ENCODE measurements at places on chromosomes 6 and 20. TPM values are rescaled to one million over a fixed set of nuclear protein-coding genes. Genes with fewer than 3 reads are reported as not detected.

- no peak for DNase-seq
- H3K27ac ChIP-seq = no peak overlapping the region
- H3K36me3 ChIP-seq = no peaks in the 10 kb centered on the region
- H3K4me1 ChIP-seq = no peaks in the 10 kb centered on the region
- H3K4me3 ChIP-seq = no peak overlapping the region
- H3K27me3 ChIP-seq = no peaks in the 10 kb centered on the region
These were observed 548.8 kb downstream of the COL12A1 start for GRCh38 chr6:74657011-74657410.

C6orf47 gene
- total RNA-seq = 15.0 TPM

VWA7 gene
- 0.25 TPM for total RNA-seq

GRCh38 chr20:40652441-40652987, 36.5 kb downstream of the MAFB start:
- no peaks in the 10 kb centered on the region for H3K36me3 ChIP-seq
- no peak for DNase-seq
- no peak overlapping the region for H3K4me3 ChIP-seq
- no peaks in the 10 kb centered on the region for H3K27me3 ChIP-seq
- H3K27ac ChIP-seq = no peak overlapping the region

DNA sequence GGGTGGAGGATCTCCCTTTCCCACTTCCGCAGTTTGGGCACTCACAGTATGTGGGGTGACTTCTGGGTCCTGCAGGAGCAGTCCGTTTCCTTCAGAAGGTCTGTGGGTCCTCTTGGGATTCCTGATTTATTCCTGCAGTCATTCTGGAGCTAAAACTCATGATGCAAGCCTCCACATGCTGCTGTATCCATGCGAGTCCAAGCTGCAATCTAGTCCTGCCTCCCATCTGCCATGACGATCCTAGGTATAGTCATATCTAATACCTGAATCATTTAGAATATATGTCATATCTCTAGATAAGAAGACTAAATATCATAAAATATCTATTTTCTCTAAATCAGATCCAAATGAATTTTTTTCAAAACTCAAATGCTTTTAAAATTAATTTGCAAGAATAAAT, 103.4 kb upstream of the AHI1 start:
- no peak for DNase-seq
- no peaks in the 10 kb centered on the region for H3K4me1 ChIP-seq
- H3K4me3 ChIP-seq = no peak overlapping the region
- H3K27ac ChIP-seq = no peak overlapping the region
- no peaks in the 10 kb centered on the region for H3K27me3 ChIP-seq

QRSL1 gene
- 12.4 TPM for total RNA-seq

DNA sequence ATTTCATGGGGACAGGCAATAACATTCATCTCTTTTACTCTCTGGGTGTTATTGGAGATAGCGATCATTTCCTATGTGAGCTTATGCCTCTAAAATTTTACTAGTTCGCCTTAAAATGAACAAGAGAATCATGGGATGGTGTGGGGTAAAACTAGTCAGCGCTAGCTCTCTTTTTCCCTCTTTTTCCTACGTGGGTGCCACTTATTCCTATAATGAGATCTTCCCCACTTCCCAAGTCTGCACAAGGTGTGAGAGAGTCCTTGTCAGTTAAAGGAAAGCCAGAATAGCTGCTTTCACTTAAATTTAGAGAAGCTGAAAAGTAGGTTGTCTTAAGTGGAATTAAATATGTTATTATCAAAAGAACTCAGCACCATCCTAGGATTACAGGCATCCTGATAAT, 173.2 kb upstream of the BMP5 start:
- H3K27me3 ChIP-seq = no peaks in the 10 kb centered on the region
- peaks cover 35% of the 10 kb centered on the region for H3K4me1 ChIP-seq
- H3K4me3 ChIP-seq = no peak overlapping the region
- H3K27ac ChIP-seq = peak overlapping the region; percentile 41
- no peak for DNase-seq
- no peaks in the 10 kb centered on the region for H3K36me3 ChIP-seq

DNA sequence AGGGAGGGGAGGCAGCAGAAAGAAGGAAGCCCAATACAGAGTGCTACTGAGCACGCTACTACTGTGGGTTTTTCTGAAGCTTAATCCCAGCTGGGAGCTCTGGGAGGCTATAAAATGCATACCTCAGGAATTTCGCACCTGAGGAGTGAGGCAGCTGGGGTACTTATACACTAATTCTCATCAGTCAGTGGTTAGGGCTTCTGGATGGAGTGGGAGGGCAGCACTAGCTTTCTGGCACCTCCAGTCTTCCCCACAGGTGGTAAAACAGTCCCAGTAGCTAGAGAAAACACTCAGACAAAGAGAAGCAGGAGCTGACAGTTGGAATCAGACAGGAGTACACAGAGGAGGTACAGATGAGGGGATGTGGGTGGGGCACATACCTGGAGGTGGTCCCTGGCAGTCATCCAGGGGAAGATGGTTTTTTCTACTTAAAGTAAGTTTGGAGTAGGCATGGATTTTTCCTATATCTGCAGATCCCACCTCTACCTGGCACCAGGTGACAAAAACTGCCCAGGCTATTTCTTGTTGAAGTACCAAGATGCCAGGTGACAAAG, 37.8 kb downstream of the CPXM1 start:
- H3K27me3 ChIP-seq = peaks cover 3% of the 10 kb centered on the region
- H3K27ac ChIP-seq = no peak overlapping the region
- no peak for DNase-seq
- H3K36me3 ChIP-seq = no peaks in the 10 kb centered on the region
- no peak overlapping the region for H3K4me3 ChIP-seq

GRCh38 chr6:132742495-132742894, 15.2 kb downstream of the VNN2 start:
- no peak for DNase-seq
- no peak overlapping the region for H3K4me3 ChIP-seq
- H3K27ac ChIP-seq = no peak overlapping the region
- no peaks in the 10 kb centered on the region for H3K36me3 ChIP-seq
- H3K27me3 ChIP-seq = no peaks in the 10 kb centered on the region

- no peaks in the 10 kb centered on the region for H3K27me3 ChIP-seq
- H3K4me1 ChIP-seq = no peaks in the 10 kb centered on the region
- peak; percentile 71 for DNase-seq
- no peak overlapping the region for H3K27ac ChIP-seq
- peaks cover 23% of the 10 kb centered on the region for H3K36me3 ChIP-seq
These were observed 11.6 kb upstream of the MTG2 start for GRCh38 chr20:62171245-62171644.

SLC12A5 gene
- total RNA-seq = 1.8 TPM

TRIM10 gene
- not detected for total RNA-seq

ADAM33 gene
- total RNA-seq = 0.18 TPM

DNA sequence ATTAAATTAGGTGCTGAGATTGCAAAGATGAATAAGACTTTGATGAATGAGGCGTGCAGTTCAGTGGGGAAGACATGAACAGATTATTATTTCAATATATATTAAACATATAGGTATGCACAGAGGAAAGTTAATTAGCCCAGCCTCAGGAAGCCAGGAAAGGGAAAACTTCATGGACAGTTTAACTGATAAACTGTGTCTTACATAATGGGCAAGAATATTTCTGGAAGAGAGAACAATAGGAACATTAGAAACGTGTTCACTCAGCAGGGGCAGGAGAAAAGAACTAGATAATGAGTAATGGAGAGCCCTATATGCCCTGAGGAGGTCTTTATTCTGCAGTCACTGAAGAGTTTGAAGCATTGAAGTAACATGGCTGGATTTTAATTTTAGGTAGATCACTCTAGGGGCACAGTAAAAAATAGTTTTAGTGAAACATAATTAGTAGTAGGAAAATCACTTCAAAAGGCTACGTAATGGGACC, 23.6 kb downstream of the CEP57L1 start:
- H3K4me1 ChIP-seq = no peaks in the 10 kb centered on the region
- no peaks in the 10 kb centered on the region for H3K36me3 ChIP-seq
- H3K27me3 ChIP-seq = no peaks in the 10 kb centered on the region
- peak; percentile 21 for DNase-seq
- H3K27ac ChIP-seq = no peak overlapping the region

VSX1 gene
- total RNA-seq = not detected

- no peaks in the 10 kb centered on the region for H3K36me3 ChIP-seq
- no peaks in the 10 kb centered on the region for H3K4me1 ChIP-seq
- H3K27ac ChIP-seq = no peak overlapping the region
These were observed 29.1 kb downstream of the OPN5 start for GRCh38 chr6:47810885-47811284.

GRCh38 chr6:18676548-18676947, 289.4 kb downstream of the RNF144B start:
- H3K4me1 ChIP-seq = no peaks in the 10 kb centered on the region
- H3K4me3 ChIP-seq = no peak overlapping the region
- no peaks in the 10 kb centered on the region for H3K27me3 ChIP-seq

MUC22 gene
- not detected for total RNA-seq

HLA-DOB gene
- 0.46 TPM for total RNA-seq

GRCh38 chr6:4265740-4266139, 130.4 kb upstream of the ECI2 start:
- no peaks in the 10 kb centered on the region for H3K27me3 ChIP-seq
- DNase-seq = no peak
- no peak overlapping the region for H3K4me3 ChIP-seq
- no peaks in the 10 kb centered on the region for H3K36me3 ChIP-seq
- no peaks in the 10 kb centered on the region for H3K4me1 ChIP-seq

- no peak overlapping the region for H3K27ac ChIP-seq
- no peak for DNase-seq
- no peaks in the 10 kb centered on the region for H3K27me3 ChIP-seq
- no peaks in the 10 kb centered on the region for H3K36me3 ChIP-seq
- H3K4me1 ChIP-seq = no peaks in the 10 kb centered on the region
These were observed 502.4 kb downstream of the BCKDHB start for GRCh38 chr6:80608881-80609280.

GRCh38 chr20:62886709-62887058, 25.1 kb upstream of the TCFL5 start:
- no peaks in the 10 kb centered on the region for H3K4me1 ChIP-seq
- H3K27ac ChIP-seq = no peak overlapping the region
- no peaks in the 10 kb centered on the region for H3K27me3 ChIP-seq
- DNase-seq = no peak
- peaks cover 20% of the 10 kb centered on the region for H3K36me3 ChIP-seq

- no peaks in the 10 kb centered on the region for H3K36me3 ChIP-seq
- H3K4me3 ChIP-seq = no peak overlapping the region
- H3K27me3 ChIP-seq = peaks cover 5% of the 10 kb centered on the region
- no peak for DNase-seq
- no peak overlapping the region for H3K27ac ChIP-seq
These were observed 17.6 kb upstream of the FUCA2 start for GRCh38 chr6:143529095-143529494.

GRCh38 chr6:41813956-41814355, 26.5 kb downstream of the TOMM6 start:
- H3K27ac ChIP-seq = no peak overlapping the region
- H3K27me3 ChIP-seq = no peaks in the 10 kb centered on the region
- no peak for DNase-seq
- H3K36me3 ChIP-seq = no peaks in the 10 kb centered on the region
- H3K4me3 ChIP-seq = no peak overlapping the region

BTNL2 gene
- total RNA-seq = not detected

CD40 gene
- 33.1 TPM for total RNA-seq

- H3K4me3 ChIP-seq = no peak overlapping the region
- H3K27ac ChIP-seq = no peak overlapping the region
- H3K27me3 ChIP-seq = no peaks in the 10 kb centered on the region
These were observed 3.7 kb upstream of the ARID1B start for GRCh38 chr6:156773476-156773875.

PDYN gene
- not detected for total RNA-seq

- H3K27ac ChIP-seq = no peak overlapping the region
- H3K4me1 ChIP-seq = no peaks in the 10 kb centered on the region
- peak; percentile 65 for DNase-seq
- no peaks in the 10 kb centered on the region for H3K36me3 ChIP-seq
These were observed 29.0 kb upstream of the EEF1E1 start for GRCh38 chr6:8131265-8131897.

CTSZ gene
- 304 TPM for total RNA-seq

ARMH2 gene
- total RNA-seq = not detected

DNA sequence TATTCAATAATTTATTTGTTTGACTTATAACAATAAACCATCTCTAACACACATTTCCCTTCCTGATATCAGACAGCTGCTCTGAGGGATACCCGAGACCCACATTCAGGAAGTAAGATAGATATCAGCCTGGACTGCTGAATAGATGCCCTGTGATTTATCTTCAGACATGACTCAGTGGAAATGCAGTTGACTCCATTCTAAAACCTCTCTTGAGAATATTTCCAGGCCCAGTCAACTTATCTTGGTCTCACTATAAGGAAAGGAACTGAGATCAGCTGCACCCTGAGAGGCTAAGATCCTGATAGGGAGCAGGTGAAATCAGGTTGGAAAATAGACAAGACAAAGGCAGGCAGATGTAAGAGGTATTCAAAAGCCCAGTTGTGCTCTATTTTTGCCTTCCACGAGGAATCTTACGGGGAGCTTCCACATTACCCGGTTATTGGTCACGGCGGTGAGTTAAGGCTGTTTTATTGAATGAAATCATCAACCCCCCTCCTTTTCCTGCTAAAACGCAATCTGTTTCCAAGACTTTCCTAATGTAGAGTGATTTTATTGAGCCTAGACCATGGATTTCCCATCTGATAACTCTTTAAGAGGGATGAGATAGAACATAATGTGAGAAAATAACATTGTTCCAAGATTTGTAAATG, 25.5 kb downstream of the C6orf15 start:
- H3K4me3 ChIP-seq = peak overlapping the region; percentile 42
- H3K36me3 ChIP-seq = no peaks in the 10 kb centered on the region
- H3K27ac ChIP-seq = peak overlapping the region; percentile 84
